ENCODE measurements at places on chromosomes 1 and 21.

GRCh38 chr1:82197606-82198005 is 396.9 kb downstream of the ADGRL2 start:
- DNase-seq, result no peak

- no peak for DNase-seq
Measured at GRCh38 chr1:181318858-181319235, 164.5 kb upstream of the CACNA1E start.

DNA sequence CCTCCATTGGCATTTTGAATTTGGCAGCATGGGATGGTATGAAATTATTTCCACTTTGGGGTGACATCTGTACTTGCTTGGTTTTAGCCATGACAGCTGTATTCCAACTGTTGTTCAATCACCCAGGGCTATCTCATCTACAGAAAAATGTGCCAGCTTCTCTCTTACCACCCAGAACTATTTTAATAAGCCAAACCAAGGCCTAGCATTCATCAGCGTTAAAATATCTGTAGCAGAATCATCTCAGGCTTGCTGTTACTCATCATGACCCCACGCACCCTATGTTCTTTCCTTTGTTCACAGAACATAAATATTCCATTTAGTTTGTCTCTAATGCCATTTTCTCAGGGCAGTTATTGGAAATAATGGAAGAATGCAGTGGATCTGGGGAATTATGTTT is 49.8 kb downstream of the GIPC2 start:
- no peak for DNase-seq

DNA sequence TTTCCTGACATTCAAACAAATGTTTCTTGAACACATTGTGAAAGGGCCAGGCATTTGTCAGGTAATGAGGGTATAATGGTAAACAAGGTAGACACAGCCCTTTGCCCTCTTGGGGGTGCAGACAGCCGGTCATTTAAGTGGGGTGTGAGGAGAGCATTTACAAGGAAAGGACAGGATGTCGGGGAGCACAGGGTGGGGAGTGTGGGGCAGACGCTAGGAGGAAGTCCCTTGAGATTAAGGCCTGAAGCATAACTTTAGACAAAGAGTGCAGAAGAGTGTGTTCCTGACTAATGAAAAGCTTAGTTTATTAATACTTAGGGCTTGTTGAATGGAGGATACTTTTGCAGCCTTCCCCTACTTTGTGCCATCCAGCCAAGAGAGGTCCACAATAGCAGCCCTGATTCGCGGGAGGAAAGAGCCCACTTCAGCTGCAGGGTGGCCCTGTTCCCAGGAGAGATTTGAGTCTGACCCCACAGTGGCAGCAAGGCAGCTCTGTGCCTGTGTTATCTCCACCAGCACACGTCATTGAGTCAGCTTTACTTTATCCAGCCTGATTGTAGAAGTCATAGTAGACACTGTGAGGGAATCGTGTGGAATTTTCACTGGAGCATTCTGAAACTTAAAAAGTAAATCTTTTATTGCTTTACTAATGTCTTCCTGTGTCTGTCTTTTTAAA is 35.1 kb downstream of the MPZL1 start:
- no peak for DNase-seq

DNA sequence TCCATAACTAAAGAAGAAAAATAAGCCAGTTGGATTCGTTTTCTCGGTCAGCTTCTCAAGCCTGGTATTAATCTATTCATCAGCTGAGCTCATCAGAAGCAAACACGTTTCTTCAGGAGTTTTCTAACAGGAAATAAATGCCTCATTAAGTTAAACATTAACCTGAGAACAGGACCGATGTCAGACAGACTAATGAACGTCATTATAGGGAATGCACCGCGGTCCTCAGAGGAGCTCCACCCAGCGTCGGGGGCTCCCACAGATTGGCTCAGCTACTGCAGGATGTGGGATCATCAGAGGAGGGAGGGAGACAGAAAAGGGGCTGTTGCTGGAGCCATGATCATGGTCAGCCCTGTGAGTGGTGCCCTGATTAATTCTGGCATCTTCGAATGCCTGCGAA is 615.4 kb downstream of the PTPRU start:
- no peak for DNase-seq

- no peak for DNase-seq
Measured at GRCh38 chr1:185427776-185428175, 110.7 kb upstream of the IVNS1ABP start.

DNA sequence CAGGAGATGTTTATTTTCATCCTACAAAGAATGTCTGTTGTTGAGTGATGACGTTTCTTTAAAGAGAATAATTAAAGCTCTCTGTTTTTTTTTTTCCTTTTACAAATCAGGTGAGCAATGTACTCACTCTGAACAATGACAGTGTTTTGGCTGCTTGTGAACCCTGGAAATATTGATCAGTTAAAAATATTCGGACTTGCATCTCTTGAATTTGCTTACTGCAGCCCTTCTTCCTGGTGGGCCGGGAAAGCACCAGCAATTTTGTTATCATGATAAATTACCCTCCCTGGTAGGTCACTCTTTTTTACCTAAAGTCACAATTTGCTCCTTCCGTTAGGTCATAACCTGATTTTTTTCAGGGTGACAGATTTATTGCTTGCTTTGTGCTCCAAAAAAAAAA is 72.3 kb upstream of the NR5A2 start:
- no peak for DNase-seq

DNA sequence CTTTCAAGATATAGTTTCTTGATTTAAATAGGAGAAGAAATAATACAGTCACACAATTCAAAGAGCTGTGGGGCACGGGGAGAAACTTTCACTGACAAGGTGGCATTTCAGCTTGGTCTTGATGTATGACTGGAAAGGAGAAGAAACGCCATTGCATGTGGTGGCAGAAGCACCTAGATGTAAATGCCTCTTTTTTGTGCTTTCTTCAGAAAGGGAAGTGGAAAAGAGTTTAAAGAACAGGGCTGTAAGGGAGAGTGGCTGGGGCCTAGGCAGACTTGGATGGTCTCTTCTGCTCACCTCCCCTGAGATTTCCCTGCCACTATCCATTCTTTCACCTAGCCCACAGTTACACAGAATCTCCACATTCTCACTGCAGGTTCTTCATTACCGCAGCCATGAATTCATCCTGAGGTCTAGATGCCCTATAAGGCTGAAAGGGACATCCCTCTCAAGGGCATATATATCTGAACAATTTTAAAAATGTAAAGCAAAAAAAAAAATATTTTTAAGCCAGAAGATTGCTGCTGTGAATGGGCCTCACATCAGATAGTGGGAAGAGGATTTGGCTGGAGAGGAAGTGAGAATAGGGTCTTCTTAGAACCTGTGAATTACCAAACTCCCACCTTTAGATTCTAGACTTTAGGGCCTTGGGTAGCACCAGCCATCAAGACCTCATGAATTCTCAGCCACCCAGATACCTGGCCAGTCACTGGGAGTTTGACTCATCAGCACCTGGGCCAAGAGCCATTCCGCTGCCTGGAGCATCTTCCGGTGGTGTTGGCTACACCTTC is 23.4 kb downstream of the CACNA1E start:
- no peak for DNase-seq

DNA sequence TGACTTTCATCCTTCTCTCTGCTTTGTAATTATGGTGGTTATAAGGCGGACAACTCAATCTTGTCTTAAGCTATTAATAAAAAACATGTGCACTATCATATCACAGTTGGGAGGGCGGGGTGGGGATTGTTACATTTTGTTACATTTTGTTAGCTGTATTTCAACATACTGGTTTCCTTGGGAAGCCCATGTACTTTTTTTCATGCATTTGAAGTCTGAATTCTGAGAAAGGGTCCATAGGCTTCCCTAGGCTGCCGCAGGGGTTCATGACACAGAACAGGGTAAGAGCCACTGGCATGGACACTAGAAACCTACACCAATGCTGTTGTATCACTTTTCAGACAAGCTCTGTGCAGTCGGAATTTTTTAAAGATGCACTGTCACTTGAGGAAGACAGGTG is 178.8 kb downstream of the ETS2 start:
- DNase-seq, result no peak

DNA sequence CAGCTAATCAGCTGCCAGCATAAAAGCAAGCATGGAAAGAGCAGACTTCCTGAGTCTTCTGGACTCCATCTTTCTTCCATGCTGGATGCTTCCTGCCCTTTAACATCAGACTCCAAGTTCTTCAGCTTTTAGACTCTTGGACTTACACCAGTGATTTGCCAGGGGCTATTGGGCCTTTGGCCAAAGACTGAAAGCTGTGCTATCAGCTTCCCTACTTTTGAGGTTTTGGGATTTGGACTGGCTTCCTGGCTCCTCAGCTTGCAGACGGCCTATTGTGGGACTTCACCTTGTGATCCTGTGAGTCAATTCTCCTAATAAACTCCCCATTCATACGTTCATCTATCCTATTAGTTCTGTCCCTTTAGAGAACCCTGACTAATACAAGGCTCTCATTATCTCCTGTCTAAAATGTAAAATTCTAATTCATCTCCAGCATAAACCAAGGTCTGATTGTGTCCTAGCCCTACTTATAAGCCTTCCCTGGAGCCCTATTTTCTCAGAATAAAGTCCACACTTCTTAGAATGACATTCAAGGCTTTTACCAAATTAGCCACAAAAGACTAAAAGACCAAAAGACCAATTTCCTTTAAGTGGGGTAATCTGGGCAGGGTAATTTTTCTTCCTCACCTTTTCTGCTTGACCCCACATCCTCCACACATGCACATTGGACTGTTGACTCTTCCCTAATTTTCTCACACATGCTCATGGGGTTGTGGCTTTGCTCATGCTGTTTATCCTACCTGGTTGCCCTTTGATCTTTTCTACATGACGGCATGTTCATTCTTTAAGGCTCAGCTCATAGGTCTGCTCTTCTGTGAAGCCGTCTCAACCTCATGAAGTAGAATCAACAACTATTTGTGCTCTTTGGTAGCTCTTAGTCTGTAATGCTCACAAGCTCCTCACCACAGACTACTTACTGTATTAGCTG is 18.1 kb upstream of the ENAH start:
- DNase-seq, result no peak

GRCh38 chr1:222314839-222315238 is 233.1 kb downstream of the HHIPL2 start:
- no peak for DNase-seq

GRCh38 chr1:162649583-162649982 is 17.3 kb downstream of the DDR2 start:
- DNase-seq, result no peak

DNA sequence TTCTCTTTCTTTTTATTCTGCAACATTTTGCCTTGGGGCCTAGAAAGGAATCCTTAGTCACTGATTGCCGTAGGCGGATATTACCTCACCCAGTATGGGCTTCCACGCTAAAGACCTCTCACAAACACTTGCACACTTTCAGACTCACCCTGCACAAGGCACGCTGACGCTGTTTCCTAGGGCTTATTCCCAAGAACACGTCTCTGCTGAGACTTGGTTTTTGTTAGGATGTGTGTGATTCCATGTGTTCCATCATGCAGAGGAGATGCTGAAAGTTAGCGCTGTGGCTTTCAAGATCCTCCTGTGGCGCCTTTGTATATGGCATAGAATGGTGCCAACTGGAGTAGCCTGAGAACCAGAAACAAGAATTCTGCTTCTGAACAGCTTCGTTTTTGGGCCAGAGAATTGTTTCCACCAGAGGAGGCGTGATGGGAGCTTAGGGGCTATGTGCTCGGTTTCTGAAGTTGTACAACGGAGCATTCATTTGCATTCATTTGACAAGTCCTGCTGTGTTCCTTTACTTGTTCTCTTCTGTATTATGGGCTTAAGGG is 297.0 kb downstream of the DISC1 start:
- no peak for DNase-seq

DNA sequence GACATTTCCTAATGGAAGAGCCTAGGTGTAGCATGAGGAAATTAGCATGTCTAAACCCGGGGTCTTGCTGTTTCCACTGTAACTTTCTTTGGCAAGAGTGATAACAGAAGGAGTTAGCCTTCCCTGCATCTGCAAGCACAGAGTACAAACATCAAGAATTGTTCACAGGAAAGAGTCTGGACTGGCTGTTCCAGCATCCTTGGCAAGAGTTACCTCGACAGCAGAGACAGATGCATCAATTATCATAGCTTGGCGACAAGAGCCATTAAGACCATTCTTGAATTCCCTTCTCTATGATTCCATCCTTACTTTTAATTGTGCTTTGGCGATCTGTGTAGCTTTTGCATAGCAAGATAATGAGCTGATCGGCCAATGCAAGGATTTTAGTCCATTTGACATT is 82.8 kb upstream of the RALGPS2 start:
- no peak for DNase-seq

- no peak for DNase-seq
Measured at GRCh38 chr1:177118901-177119300, 45.6 kb downstream of the ASTN1 start.

GRCh38 chr1:8925406-8925805 is 20.3 kb upstream of the CA6 start:
- DNase-seq, result no peak

DNA sequence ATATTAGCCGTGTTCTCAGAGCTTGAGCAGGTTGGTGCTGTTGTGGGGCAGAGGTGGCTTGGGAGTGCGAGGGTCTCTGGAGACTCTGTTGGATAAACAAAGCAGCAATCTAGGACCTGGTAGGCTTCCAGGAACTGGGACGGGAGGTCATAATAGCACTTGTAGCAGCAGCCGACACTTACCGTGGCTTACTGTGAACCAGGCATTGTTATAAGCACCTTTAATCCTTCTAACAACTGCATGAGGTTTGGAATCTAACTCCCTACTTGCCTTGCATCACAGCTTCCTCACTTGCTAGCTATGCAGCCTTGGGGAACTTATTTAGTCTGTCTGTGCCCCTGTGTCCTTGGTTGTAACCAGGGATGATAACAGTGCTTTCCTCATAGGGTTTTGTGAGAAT is 94.9 kb downstream of the NAV1 start:
- peak; percentile 66 for DNase-seq

DNA sequence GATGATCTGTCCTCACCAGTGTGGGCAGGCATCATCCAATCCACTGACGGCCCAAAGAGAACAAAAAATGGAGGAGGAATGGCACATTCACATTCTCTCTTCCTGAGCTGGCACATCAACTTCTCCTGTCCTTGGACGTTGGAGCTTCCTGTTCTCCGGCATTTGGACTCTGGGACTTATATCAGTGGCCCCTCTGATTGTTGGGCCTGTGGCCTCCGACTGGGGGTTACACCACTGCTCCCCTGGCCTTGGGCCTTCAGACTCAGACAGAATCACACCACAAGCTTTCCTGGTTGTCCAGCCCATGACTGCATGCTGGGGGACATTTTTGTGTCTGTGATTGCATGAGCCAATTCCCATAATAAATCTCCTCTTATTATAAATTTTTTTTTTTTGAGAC is 20.1 kb downstream of the IFNLR1 start:
- no peak for DNase-seq

DNA sequence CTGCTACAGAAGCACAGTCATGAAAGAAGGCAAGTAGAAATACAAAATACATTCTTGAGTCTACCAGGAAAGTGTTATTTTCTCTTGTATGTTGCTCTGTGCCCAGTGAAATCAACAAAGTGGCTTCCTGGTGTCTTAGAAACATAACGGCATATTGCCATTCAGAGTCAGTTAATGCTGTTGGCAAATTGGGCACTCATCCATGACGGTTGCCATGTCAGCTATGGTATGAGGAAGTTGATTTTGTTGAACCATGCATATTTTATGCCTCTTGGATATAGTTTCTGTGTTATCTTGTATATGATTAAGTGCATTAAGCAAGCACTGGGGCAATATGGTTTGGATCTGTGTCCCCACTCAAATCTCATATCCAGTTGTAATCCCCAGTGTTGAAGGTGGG is 153.1 kb upstream of the CXADR start:
- DNase-seq, result no peak

GRCh38 chr1:96722161-96722922 is 758 bp downstream of the PTBP2 start:
- peak; percentile 74 for DNase-seq
